ENCODE measurements at places on chromosomes 6 and 20.

DNA sequence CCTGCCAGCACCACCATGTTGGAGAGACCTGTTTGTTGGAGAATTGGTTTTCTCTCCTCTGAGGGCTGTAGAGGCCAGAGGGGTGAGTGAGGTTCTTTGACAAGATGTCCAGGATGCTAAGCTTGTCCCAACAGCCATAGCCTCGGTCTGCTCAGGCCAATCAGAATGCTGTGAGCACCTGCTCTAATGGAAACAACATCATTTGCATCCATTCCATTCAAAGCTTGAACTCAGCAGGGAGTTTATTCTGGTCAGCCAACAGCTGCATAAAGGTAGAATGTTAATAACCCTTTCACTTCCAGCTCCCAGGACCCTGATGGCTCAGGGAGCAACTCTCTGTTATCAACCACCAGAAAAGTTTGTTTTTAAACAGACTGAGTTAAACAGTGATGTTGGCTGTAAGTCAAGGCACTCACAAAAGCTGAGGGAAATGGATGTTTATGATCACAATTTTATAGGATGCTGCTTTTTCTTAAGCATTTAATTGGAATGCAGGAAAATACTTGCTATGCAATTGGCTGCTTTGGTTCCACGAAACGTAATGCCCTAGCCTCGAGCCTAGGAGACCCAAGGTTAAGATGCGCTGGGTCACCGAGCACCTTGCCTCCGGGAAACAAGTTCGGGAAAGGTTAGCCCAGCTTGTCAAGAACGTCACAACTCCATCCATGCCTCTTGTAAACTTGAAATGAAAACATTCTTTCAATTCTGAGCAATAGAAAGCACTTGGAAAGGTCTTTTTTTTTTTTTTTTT is 155.2 kb downstream of the NFATC2 start:
- DNase-seq = no peak

DNA sequence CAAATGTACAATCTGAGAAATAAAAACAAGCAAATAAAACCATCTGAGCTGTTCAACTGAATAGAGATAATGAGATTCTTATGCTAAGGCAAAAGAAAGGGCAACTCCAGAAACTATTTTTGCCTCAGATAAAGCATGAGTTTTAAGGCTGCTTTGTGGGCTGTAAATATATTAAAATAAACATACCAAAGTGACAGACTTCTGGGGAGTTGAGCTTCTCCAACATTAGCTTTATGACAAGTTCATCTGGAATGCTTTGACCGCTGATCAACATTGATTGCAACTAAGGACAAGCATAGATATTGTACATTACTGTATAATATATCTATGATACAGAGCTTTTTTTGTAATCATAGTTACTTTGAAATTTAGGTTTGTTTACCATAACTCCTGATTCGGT is 19.3 kb downstream of the AK9 start:
- DNase-seq = no peak

DNA sequence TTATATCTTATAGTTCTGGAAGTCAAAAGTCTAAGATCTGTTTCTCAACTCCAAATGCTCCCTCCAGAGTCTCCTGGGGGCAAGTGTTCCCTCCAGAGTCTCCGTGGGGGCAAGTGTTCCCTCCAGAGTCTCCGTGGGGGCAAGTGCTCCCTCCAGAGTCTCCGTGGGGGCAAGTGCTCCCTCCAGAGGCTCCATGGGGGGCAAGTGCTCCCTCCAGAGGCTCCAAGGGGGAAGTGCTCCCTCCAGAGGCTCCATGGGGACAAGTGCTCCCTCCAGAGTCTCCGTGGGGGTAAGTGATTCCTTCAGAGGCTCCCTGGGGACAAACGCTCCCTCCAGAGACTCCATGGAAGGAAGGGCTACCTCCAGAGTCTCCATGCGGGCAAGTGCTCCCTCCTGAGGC is 34.0 kb upstream of the THBS2 start:
- no peak for DNase-seq

- no peak for DNase-seq
Measured at GRCh38 chr6:154543628-154544027, 33.1 kb upstream of the CNKSR3 start.

DNA sequence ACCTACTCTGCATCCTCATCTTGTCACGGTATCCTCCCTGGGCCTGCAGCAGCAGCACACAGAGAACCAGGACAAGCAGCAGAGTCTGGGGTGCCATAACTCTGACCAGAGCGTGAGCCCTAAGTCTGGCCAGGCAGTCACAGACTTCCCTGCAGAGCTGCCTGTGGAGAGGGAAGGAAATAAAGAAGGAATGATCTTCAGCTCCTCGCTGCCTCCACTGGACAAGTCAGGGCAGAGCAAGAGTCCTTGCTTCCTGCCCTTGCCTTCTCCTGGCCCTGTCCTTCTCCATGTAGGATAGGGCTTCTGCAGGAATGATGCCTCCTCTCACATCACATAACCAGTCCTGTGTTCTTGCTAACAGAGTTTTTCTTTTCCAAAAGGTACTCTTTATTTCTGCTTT is 15.9 kb upstream of the WFDC11 start:
- DNase-seq = no peak

DNA sequence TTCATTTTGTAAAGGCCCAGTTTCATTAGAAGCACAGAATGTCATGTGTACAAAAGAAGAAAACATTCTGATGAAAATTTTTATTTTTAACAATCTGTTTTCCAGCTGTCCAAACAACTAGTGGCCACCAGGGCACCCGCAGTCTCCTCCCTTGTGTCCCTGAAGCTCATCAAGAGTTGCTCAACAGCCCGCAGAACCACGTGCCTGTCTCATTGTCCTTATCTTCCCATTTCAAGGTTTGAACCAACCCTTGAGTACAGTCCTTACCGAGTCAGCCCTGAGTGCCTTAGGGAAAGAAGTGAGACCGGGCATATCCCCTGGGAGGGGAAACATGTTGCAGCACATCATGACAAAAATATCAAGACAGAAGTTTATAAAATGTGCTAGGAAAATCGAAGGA is 15.9 kb upstream of the ZNF133 start:
- DNase-seq = no peak

DNA sequence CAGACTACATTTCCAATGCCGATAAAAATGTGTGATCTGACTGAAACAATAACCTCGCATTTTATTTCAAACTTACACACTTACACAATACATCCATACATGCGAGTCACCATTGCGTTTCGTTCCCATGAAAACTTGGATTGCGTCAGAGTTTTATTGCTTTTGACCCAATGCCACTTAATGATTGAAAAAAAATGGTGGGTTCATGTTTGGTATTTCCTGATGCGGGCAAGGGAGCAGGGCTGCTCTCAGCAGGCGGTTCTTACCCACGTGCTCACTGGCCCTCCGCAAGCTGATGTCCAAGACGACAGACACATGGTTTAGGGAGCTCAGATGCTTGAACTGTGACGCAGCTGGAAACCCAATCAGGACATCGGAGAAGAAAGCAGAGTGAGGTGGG is 281.0 kb upstream of the SULF2 start:
- DNase-seq = no peak

- DNase-seq = no peak
Measured at GRCh38 chr6:148251891-148252290, 90.7 kb upstream of the SASH1 start.

DNA sequence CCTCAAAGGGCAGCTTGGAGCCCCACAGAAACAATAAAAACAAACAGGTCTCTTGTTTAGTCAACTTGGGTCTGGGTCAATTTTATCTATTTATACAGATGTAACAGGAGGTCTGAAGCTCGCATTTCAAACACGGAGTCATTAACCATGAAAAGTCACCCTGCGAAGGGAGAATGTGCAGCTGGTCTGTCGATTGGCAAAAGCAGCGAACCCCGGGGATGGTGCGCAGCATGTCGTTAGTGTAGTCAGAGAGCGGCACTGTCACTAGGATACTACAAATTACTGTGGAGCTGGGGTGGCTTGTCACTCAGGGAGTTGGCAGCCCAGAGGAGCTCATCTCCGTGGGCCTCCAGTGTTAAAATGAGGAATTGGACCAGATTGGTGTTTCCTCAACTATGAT is 190.4 kb upstream of the ARG1 start:
- no peak for DNase-seq

DNA sequence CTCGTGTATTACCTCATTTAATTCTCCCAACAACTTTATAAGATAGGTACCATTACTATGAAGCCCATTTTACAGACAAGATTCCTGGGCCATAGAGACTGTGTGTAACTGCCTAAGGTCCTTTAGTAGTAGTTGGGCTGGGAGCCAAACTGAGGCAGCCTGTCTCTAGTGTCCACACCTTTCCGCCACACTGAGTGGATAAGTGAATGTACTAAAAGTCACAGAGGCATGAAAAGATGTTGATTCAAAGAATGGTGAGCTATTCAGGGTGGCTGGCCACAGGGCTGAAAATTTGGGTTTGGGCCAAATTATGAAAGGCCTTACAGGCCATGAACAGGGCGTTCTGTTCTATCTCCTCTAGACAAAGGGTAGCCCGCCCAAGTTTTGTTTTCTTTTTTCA is 11.0 kb downstream of the CD24 start:
- no peak for DNase-seq

GRCh38 chr6:28606424-28607391 is 81.0 kb downstream of the GPX5 start:
- DNase-seq = no peak

GRCh38 chr6:154661768-154662167 is 71.4 kb upstream of the SCAF8 start:
- DNase-seq = no peak
